T1000 (cell line): ENCODE measurements at places on chromosomes 4 and X.
A peak's percentile ranks its signal among the peaks of the same experiment; 100 is the strongest.

DNA sequence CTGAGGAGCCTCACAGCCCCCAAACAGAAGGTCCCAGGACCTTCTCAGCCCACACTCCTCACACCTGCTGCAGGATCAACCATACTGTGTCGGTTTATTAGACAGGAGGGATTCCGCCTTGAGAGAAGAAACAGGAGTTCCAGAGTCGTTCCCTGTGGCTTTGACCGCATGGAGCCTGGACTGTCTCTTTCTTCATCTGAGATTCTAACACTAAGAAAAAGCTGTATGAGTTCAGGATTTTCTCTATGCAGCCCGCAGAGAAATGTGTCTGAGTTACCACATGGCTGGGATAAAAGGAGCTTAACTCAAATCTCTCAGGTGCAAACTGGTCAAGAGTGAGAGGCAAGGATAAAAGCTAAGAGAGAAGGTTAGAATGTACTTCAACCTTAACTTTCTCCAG, 126.7 kb downstream of the AFAP1 start:
- DNase-seq: no peak

DNA sequence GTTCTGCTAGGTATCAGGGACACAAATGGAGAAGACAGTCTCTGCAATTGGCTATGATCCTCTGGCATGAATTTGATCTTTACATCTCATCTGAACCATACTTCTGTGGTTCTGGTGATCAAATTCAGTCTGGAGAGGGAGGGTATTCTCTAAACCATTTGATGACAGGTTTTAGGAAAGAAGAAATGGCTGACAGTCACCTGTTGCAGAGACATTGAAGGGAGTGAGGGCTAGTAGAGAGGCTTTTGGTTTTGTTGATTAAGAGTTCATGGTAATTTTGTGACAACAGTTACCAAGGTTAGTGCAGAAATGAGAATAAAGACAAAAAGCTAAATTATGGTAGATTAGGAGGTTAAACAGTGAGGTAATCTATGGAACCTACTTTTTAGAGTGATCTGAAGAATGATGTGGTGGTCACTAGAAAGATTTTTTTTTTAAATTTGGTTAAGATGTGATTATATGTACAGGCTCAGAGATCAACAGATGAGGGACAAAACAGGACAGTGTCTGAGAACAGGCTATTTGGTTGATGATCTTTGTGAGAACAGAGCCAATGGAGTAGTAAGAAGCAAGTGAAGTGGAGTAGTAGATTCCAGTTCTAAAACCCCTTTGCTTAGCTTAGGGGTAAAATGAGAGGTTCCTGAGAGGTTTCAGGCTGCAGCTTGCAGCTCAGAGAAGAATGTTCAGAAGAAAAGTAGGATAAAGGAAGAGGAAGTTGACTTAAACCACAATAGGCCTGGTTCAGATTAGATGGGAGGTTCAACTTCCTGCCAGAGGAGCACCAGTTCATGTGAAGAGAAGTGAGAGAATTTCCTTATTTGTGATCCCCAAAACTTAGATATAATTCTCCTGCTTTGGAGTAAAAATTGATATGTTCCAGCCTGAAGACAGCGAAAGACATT, 34.7 kb downstream of the VSIG4 start:
- no peak for DNase-seq

- DNase-seq: no peak
These were observed 84.3 kb upstream of the PSAPL1 start for GRCh38 chr4:7518871-7519637.

DNA sequence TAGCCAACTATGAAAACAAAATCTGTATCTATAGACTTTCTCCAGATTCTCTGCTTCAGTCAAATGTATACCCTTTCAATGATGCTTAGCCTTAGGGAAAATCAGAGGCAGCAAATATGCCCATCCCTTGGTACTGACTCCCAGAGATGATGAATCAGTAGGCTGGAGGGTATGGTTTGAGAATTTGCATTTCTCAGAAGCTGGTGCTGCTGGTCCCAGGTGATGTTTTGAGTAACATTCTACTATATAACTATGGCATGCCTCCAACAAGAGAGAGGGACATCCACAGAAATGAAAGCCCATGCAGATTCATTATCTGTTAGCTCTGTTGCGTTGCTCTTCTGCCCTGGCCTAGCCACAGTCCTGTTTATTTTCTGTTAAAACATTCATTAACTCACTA, 13.6 kb downstream of the TNIP3 start:
- DNase-seq: no peak

- peak; percentile 23 for DNase-seq
These were observed 27.4 kb downstream of the GBA3 start for GRCh38 chr4:22720091-22720490.
